Karpas-422 (cell line): ENCODE measurements at places on chromosomes 5 and 9. TPM values are rescaled to one million over a fixed set of nuclear protein-coding genes. Genes with fewer than 3 reads are reported as not detected.

GRCh38 chr9:18795947-18796671 is 236.9 kb downstream of the SAXO1 start:
- H3K27ac ChIP-seq = no peak overlapping the region
- no peak for DNase-seq
- H3K27me3 ChIP-seq = no peaks in the 10 kb centered on the region
- H3K36me3 ChIP-seq = no peaks in the 10 kb centered on the region
- no peak overlapping the region for H3K4me3 ChIP-seq

DNA sequence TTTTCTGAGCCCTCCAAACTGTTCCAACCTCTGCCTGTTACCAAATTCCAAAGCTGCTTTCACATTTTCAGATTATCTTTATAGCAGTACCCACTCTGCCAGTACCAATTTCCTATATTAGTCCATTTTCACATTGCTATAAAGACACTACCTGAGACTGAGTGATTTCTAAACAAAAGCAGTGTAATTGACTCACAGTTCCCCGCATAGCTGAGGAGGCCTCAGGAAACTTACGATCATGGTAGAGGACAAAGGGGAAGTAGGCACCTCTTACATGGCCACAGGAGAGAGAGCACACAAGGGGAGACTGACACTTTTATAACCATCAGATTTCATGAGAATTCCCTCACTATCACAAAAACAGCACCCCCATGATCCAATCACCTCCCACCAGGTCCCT is 105.0 kb downstream of the DTWD2 start:
- no peaks in the 10 kb centered on the region for H3K36me3 ChIP-seq
- no peak overlapping the region for H3K27ac ChIP-seq
- no peaks in the 10 kb centered on the region for H3K4me1 ChIP-seq
- H3K4me3 ChIP-seq = no peak overlapping the region

DCTN3 gene
- 75.9 and 98.9 TPM in 2 replicates for total RNA-seq

PRR16 gene
- not detected in 2 replicates for total RNA-seq

SLC6A7 gene
- not detected in 2 replicates for total RNA-seq

DNA sequence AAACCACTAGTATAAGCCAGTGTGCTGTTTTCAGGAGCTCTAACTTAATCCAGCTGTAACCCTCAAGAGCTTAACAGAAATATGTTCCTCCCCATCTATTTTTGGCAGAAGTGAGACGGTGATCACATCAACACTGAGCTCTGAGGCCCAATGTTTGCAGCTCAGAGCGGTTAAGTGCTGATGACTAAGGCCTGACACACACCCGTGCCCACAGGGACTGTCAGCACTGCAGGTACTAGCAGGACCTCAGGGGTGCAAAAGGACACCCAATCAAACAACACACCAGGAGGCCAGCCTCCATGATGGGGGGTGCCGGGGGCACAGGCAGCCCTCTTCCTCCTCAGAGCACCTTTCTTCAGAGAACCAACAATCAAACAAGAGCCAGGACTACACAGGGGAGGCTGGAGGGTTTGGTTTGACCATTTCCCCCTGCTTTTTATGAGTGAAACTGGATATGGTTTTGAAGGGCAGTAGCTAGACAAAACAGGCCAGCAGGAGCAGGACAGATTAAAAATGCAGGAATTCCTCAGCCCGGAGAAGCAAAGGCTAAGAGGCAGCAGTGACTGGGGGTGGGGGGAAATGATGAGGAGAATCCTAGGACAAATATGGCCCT is 61.3 kb downstream of the RAPGEF1 start:
- peak; percentile 86 for DNase-seq

ST6GALNAC6 gene
- total RNA-seq = 21.7 and 55.7 TPM in 2 replicates

DNA sequence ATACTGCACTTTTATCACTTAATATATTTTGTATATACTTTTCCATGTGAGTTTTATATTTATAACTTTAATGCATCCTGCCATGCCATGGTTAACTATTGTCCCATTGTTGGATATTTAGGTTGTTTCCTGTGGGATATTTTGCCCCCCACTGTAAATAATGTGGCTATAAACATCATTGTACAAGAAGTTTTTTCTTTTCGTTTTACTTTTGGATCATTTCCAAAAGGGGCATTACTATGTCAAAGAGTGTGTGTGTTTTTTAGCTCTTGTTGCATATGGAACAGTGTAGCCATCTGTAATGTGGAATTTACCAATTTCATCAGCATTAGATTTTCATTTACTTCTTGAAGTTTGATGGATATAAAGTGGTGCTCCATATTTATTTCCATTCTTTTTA is 13.3 kb downstream of the ITGA2 start:
- no peaks in the 10 kb centered on the region for H3K27me3 ChIP-seq
- DNase-seq = no peak
- H3K4me3 ChIP-seq = no peak overlapping the region

GRCh38 chr5:137706841-137707240 is 29.0 kb downstream of the KLHL3 start:
- no peak for DNase-seq
- no peak overlapping the region for H3K4me3 ChIP-seq
- no peaks in the 10 kb centered on the region for H3K4me1 ChIP-seq
- no peaks in the 10 kb centered on the region for H3K27me3 ChIP-seq
- no peaks in the 10 kb centered on the region for H3K36me3 ChIP-seq

GRCh38 chr5:72273547-72273946 is 46.5 kb downstream of the MRPS27 start:
- 0 out of 2 replicates have a peak, but pooled peaks cover 3% of the 10 kb centered on the region for H3K4me1 ChIP-seq
- no peak overlapping the region for H3K27ac ChIP-seq
- peaks cover 13% of the 10 kb centered on the region for H3K36me3 ChIP-seq
- H3K4me3 ChIP-seq = no peak overlapping the region
- no peaks in the 10 kb centered on the region for H3K27me3 ChIP-seq
- DNase-seq = no peak

STK10 gene
- 24.9 and 48.2 TPM in 2 replicates for total RNA-seq

DNA sequence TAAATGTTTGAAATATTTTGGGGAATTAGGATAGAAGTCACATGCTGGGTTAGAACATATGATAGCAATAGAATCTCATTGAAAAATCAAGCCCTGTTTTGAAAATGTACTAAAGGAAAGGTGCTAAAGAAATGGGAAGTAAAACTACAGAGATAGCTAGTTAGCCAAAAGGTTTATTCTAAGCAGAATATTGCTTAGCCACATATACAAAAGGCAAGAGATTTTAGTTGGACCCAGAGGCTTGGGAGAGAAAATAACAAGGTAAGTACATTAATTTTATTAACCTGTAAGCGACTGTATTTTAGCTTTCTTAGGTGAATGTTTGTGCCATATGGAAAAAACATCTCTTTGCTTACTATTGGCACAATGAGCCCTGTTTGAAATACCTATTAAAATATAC is 108.3 kb downstream of the RPS23 start:
- no peaks in the 10 kb centered on the region for H3K27me3 ChIP-seq
- no peak overlapping the region for H3K4me3 ChIP-seq
- peak; percentile 53 for DNase-seq
- no peaks in the 10 kb centered on the region for H3K36me3 ChIP-seq
- peaks cover 80% of the 10 kb centered on the region for H3K4me1 ChIP-seq

GRCh38 chr9:128600099-128600498 is 47.7 kb downstream of the SPTAN1 start:
- H3K36me3 ChIP-seq = peaks cover 26% of the 10 kb centered on the region; the same call in 1 of the 2 replicates
- no peak overlapping the region for H3K4me3 ChIP-seq
- no peak overlapping the region for H3K27ac ChIP-seq
- no peak for DNase-seq

- H3K27me3 ChIP-seq = no peaks in the 10 kb centered on the region
- no peak overlapping the region for H3K27ac ChIP-seq
- no peak for DNase-seq
- no peaks in the 10 kb centered on the region for H3K4me1 ChIP-seq
Measured at GRCh38 chr5:8814105-8814504, 731.8 kb downstream of the SEMA5A start.

LHX3 gene
- total RNA-seq = not detected in 2 replicates

JAKMIP2 gene
- 39.5 and 58.7 TPM in 2 replicates for total RNA-seq

LCN1 gene
- total RNA-seq = not detected in 2 replicates

DNA sequence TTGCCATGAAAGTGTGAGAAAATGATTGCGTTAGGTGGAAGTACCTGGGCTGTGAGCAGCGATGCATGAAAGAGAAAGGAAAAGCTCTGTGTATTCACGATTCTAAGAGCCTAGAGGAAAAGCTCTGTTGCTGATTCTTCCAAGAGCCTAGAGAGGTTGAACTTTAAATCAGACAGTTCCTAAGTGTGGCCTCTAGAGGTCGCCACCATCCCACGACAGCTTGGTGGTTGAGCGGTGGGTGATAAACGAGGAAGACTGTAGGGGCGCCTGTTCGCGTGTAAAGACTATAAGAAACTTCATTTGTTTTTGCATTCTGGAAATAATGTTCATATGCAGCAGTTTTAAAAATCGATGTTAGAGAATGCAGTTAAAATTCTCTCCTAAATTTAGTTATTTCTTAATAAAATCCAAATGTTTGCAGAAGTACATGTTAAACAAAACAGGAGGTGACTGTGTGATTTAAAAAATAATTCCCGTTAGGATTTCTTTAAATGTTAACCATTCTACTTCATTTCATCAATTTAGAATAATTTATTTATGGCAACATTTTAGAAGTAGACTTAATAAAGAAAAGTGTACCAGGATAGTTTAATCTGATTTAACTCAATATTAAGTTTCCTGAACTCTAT is 107.7 kb downstream of the TENT4A start:
- H3K36me3 ChIP-seq = no peaks in the 10 kb centered on the region
- no peak overlapping the region for H3K27ac ChIP-seq
- DNase-seq = peak; percentile 75
- no peaks in the 10 kb centered on the region for H3K27me3 ChIP-seq

DNA sequence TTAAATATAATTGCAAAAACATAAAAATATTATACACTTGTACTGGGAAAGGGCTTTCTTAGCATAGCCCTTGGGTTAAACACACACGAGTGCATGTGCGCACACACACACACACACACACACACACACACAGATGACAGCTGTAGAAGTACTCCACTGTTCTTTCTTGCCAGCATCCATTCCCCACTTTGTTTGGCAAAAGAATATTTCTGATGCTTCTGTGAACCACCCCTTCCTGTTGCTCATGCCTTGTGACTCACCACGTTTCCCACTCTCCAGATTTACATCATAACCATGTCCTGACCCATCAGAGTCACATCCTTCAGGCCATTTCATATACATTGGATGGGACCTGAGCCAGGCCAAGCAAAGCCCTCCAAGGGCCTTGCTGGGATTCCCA is 280.1 kb downstream of the DNAH5 start:
- no peak overlapping the region for H3K4me3 ChIP-seq
- H3K36me3 ChIP-seq = no peaks in the 10 kb centered on the region
- H3K27me3 ChIP-seq = no peaks in the 10 kb centered on the region
- DNase-seq = no peak
- no peaks in the 10 kb centered on the region for H3K4me1 ChIP-seq
- H3K27ac ChIP-seq = no peak overlapping the region

MYOT gene
- not detected in 2 replicates for total RNA-seq
